Stimulated activated CD4-positive, alpha-beta T cell treated with anti-CD3 and anti-CD28 coated beads, TNF-alpha, amount 100 ng/mL, for 24 hours (primary cell): ENCODE measurements at places on chromosomes 11 and 22.

DNA sequence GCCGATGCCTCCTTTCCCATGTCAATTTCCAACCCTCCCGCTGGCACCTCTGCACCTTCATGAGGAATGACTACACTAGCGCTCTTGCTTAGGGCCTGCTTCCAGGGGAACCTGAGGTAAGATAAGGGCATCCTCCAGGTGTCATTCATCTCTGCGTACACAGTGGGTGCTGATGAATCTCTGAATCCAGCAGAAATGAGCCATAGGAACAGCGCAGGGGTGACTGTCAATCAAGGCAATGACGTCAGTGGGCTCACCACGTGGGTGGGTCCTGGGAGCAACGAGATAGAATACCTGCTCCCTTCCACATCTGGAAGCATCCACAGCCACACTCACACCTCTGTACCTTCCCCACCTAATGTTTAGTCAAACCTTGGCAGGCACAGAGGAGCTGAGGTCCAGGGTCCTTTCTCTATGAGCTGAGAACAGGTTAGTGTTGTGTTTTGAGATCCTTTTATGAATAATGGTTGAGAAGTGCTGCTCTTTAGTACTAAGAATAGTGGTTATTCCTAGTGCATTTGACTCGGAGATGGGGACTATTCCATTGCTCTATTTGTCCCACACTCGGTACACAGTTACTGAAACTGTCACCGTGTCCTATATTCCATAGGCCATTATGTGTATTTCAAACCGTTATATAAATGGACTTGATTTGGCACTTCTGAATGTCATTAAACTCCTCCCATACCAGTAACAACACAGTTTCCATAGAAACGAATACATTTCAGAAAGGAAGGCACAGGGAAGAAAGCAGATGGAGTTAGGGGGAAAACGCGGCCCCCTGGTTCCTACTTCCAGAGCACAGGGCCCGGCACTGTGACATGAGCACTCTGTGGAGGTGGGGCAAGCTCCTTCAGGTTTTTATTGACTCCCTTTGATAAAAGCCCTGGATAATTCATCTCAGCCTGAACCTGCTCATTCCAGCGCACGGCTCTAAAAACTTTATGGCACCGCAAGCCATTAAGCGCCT, 193.4 kb downstream of the ST3GAL4 start:
- DNase-seq, result no peak

- no peak for DNase-seq
Observed at GRCh38 chr11:14082338-14082737, 119.8 kb downstream of the SPON1 start.

- DNase-seq, result no peak
Observed at GRCh38 chr11:13963169-13963948, 836 bp downstream of the SPON1 start.

DNA sequence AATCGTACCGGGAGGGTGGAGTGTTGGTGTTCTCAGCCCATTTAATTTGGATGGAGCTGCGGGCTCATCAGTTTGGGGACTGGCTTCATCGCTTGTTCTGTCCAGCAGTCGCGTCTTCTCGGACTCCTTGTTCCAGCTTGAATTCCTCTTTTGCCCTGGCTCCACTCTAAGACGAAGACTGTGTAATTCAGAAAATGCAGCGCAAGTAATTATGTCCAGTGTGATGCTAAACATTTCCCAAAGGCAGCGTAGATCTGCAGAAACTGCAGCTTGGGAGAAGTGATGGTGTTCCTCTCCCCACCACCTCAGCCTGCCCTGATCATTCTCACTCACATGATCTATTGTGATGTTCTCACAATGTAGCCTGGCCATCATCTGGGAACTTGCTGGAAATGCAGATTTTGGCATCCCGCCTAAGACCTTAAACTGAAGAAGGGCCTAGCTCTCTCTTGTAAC, 666 bp downstream of the SLC25A18 start:
- no peak for DNase-seq

DNA sequence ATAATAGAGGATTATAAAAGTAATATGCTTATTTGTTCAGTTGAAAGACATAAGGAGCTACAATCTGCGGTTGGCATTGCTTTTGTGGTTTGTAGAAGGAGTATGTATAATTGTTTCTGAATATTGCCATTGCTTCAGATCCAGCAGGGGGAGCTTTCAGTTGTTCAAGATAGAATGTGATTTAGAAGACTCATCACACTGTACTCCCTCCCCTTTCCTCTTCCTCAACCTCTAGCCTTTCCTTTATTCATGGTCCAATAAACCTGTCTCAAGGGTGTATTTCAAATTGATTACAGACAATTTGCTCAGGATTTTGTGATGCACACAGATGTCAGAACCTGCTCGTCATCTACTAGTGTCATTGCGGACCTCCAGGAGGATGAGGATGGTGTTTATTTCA, 9.8 kb downstream of the PRMT3 start:
- DNase-seq, result no peak

- DNase-seq, result no peak
Observed at GRCh38 chr11:132519241-132519815, 1013.0 kb downstream of the OPCML start.

GRCh38 chr11:15835788-15836411, 520.4 kb downstream of the SOX6 start:
- no peak for DNase-seq
